Ureter (tissue), 1 donor: ENCODE measurements at places on chromosomes 5 and 9. TPM values are rescaled to one million over a fixed set of nuclear protein-coding genes. Genes with fewer than 3 reads are reported as not detected.

- DNase-seq, result no peak
These were observed 195.0 kb downstream of the PDE4D start for GRCh38 chr5:59698207-59699178.

GRCh38 chr5:85278193-85278592 is 893.5 kb upstream of the EDIL3 start:
- DNase-seq, result no peak

The CATSPER3 gene
- 0.99 TPM for total RNA-seq

- no peak for DNase-seq
These were observed 296.6 kb upstream of the FBXL7 start for GRCh38 chr5:15203376-15203775.

DNA sequence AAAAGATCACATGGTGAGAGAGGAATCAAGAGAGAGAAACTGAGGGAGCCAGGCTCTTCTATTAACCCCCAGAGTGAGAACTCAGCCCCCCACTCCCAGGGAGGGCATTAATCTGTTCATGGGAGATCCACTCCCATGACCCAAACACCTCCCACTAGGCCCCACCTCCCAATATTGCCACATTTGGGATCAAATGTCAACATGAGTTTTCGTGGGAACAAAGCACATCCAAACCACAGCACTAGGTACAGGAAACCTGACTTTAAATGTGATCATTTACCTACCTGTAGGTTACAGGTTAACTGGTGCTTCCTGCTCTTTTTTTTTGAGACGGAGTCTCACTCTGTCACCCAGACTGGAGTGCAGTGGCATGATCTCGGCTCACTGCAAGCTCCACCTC is 16.9 kb downstream of the NNT start:
- no peak for DNase-seq

DNA sequence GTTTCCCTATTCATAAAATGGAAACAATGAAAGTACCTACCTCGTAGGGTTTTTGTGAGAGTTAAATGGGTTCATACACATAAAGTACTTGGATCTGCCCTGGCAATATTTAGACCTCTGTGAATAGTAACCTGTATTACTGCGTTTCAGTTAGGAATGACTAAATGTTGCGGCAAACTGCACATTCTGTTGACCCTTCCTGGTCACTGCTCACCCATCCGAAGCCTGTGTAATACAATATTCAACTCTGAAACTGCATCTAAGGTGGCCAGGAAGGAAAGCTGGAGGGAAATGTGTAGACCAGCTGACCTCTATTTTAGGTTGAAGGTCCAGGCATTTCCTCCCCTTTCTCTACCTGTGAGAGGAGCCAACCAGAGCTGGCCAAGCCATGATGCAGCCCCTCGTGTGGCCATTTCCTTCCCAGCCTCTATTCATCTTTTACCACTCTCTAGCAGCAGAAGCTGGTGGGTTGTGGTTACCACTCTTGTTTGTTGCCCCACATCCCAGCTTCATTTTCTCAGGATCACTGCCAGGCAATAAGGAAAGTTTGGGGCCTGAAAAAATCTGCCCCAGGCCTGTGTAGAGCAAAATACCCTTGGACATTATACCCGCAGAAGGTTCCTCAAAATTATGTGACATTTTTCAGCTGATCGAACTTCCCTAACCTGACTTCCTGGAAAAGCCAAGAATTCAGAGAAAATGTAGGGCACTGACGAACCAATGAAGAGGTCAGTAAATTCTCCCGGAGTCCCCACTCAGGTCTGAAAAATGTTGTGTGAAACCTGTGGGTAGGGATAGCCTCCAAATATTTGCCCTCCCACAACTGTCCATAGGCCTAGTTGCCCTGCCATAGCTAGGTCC is 20.5 kb upstream of the PDCD1LG2 start:
- DNase-seq, result no peak

- DNase-seq, result no peak
These were observed 617.5 kb upstream of the TLE4 start for GRCh38 chr9:78954286-78954685.

DNA sequence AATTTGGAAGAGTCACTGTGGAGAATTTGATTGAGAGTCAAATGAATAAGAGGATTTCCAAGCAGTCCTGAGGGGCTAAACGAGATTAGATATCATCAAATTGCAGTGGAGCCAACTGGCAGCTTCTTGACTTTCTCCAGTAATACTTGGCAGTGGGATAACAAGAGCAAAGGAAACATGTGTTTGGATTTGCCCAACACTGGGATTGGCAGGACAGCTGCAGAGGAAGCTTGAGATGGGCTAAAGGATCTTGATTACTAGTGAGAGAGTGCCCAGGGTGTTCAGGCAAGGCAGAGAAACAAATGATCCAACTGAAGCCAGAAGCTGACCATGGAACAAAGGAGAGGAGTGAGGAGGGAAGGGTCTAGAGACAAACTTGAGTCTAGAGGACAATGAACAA is 356.0 kb upstream of the ISL1 start:
- DNase-seq, result no peak

GRCh38 chr5:133618141-133618540 is 5.8 kb upstream of the FSTL4 start:
- DNase-seq, result no peak

DNA sequence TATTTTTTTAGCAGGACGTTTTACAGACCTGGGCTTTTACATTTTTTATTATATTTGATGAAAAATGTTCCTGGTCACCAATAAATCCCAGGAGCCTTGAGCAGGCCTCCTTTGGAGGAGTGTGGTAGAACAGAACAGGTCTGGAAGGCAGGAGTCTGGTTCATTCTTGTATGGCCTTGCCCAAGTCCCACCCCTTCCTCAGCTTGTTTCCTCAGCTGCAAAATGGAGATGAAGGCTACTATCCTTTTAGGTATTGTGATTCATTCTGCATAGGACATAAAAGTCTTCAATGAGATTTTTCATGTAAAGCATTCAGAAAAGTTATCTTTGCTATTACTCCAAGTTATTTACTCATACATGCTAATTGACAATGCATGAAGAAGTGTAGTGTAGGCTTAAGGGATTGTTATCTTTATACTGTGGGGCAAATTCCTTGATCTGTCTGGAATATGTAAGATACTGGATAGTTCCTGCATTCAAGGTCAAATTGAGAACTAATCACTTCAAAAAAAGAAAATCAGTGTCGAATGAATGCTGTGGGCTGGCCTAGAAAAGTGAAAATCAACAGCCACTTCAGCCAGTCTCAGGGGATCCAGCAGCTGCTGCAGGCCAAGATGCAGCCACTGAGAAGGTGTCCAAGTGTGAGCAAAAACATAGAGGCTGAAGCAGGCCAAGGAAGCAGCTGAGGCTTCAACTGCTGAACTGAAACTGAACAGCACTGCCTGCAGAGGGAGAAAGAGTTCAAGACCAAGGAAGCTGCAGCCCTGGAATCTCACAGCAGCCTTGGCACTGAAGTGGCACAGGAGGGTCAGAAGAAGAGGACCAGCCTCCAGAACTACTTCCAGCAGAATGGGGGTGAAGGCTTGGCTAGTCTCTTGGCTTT is 15.5 kb upstream of the SLC36A3 start:
- DNase-seq, result no peak

The TMEM252 gene
- total RNA-seq, result not detected

GRCh38 chr5:142472306-142472951 is 147.6 kb upstream of the SPRY4 start:
- DNase-seq, result no peak

DNA sequence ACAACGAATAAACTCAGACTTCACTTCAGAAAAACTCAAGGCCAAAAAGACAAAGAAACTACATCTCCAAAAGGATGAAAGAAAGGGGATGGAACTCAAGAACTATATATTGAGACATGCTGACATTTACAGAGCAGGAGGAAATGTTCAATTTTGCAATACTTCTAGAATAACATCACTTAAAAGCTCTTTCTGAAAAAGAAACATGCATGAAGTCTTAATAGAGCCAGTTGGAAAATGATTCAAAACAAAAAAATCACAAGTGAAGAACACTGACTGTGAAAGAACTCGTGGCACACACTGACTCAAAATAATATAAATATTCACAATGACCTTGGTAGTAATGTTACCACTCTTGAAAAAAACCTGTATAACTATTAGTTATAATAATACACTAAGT is 267.8 kb upstream of the NREP start:
- no peak for DNase-seq

- no peak for DNase-seq
These were observed 37.7 kb downstream of the NSG2 start for GRCh38 chr5:174083056-174083827.

The C5 gene
- total RNA-seq, result 8.1 TPM

The IFNB1 gene
- total RNA-seq, result not detected

DNA sequence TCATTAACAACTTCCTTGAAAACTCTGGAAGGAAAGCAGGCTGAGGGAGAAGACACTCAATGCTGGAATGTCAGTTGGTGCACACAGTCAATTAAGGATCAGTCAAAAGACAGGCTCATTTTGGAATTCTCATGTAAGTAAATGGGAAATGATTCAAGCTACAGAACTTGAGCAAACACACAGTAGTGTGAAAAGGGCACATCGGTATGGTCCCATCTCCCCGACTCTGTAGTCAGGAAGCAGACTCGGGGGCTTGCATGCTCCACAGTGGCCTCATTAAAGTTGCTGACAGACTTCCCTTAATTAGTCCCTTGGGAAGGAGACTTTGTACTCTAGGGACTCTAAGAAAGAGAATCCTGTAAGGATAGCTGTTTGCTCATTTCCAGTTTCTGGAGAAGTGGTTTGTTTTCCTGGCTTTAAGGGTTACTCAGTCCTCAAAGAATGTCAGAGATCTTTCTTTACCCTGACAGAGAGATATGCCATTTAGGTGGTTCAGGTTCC is 339.2 kb downstream of the ADAMTS6 start:
- DNase-seq, result no peak

The PCDHGA10 gene
- 7.4 TPM for total RNA-seq

DNA sequence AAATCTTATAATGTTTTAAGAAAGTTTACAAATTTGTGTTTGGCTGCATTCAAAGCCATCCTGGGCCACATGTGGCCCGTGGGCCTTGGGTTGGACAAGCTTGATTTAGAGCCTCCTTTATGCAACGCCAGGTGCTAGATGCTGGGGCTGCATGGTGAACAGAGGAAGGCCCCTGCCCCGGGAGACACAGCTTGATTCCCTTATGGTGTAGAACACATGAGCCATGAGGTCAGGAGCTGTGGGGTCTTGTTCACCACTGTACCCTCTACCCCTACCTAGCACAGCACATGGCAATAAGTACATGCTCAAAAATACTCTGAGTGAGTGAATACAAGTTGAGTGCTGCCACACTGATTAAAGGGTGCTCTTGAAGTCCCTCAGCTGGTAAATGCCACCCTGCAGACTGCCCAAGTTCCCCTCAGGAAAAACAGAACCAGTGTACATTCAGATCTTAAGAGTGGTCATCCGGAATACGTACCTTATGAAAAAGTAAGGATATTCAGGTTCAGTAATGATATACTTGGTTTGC is 71.9 kb downstream of the ARRDC3 start:
- DNase-seq, result no peak

DNA sequence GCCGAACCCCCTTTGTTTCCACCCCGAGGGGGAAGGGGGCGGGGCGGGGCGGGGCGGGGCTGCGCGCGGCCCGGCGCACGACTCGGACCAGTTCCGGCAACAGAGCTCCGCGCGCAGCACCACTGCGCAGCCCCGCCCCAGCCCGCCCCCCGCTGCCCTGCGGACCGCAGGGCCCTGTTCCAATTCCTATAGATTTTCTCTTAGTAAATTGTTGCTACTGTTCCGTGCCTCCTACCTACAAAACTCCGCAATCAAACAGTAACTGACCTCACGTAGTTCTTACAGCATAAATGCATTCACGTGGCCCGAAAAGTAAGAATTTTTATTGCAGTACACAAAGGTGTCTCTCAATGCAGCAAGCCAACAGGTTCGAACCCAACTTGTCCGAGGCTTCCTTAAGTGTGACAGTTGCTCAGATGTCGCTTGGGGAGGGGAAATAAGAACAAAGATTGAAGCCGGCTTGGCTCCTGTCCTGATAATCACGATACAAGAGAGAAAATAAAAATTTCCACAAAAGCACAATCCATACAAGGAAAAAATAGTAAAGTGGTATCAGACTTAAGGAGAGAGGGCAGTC is 1.2 kb upstream of the RNF38 start:
- DNase-seq, result no peak

GRCh38 chr5:65927503-65928321 is 1.3 kb downstream of the ERBIN start:
- DNase-seq, result no peak

- DNase-seq, result no peak
These were observed 827.2 kb downstream of the MAT2B start for GRCh38 chr5:164332349-164333196.

- no peak for DNase-seq
These were observed 1.6 kb downstream of the WNK2 start for GRCh38 chr9:93185266-93186214.

GRCh38 chr5:88689668-88690408 is 193.1 kb downstream of the MEF2C start:
- DNase-seq, result no peak

DNA sequence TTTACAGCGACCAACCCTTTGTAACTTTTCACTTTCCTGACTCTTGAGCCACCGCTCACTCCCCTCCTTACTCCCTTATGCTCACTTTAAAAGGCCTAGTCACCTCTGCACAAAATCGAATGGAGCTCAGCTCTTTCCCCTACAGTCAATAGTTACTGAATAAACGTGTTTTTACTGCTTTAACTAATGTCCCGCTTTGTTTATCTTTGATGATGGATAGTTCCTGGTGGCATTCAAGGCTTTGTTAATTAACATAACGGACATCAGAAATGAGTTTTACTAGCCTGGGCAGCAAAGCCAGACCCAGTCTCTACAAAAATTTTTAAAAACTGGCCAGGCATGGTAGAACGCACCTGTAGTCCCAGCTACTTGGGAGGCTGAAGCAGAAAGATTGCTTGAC is 5.0 kb downstream of the SERINC5 start:
- DNase-seq, result no peak

DNA sequence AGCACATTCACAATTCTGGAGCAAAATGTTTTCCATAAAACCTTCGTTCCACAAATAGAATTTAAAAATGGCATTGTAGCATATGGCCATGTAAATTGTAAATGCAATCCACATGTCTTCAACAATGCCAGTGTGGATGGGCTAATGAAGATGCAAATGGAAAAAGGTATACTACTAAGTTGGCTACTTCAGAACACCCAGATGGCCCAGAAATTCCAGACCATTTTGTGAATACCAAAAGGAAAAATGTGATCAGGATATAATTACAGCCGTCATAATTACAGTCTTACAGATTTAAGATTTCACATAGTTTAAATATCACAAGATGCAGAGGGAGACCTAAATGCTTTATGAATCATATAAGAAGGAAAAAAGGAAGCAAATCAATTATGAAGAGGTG is 117.2 kb downstream of the TSSK1B start:
- DNase-seq, result no peak

- DNase-seq, result no peak
These were observed 84.8 kb upstream of the LMX1B start for GRCh38 chr9:126528915-126529314.

- DNase-seq, result no peak
These were observed 119.7 kb downstream of the ZNF462 start for GRCh38 chr9:106982636-106983035.

The PRLR gene
- 6.2 TPM for total RNA-seq
